ENCODE measurements at places on chromosomes 5 and 9.

GRCh38 chr9:69249337-69249736 is 75.3 kb downstream of the TJP2 start:
- no peak for DNase-seq

DNA sequence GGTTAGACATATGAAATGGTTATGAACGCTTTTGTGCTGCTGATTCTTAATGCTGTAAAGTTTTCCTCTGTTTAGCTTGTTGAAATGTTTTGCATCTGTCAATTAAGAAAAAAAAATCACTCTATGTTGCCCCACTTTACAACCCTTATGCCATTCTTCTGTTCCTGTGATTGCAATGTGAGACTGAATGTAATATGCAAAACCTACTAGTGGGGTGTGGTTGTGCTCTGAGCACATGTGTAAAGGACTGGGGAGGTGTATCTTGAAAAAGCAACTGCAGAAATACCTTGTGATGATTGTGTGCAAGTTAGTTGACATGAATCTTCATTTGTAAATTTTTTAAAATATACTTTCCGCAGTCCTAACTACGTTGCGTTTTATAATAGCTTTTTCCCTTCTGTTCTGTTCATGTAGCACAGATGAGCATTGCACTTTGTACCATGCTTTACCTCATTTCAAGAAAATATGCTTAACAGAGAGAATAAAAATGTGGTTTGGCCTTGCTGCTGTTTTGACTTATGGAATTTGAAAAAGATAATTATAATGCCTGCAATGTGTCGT is 357.0 kb upstream of the PIK3R1 start:
- DNase-seq = no peak

DNA sequence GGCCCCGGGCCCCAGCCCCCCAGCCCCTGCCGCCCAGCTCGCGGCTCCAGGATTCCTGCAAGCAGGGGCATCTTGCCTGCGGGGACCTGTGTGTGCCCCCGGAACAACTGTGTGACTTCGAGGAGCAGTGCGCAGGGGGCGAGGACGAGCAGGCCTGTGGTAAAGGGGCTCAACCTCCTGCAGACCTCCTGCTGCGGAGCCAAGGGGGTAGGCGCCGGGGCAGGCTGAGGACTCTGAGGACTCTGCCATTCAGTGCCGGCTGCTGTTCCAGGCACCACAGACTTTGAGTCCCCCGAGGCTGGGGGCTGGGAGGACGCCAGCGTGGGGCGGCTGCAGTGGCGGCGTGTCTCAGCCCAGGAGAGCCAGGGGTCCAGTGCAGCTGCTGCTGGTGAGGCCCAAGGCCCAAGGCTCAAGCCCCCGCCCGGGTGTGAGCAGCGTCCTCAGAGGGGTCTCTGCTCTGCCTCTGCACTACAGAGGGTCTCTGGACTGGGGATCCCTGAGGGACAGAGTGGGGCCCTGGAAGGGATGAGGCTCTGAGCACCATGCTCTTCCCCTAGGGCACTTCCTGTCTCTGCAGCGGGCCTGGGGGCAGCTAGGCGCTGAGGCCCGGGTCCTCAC is 3.4 kb downstream of the MAMDC4 start:
- DNase-seq = no peak

DNA sequence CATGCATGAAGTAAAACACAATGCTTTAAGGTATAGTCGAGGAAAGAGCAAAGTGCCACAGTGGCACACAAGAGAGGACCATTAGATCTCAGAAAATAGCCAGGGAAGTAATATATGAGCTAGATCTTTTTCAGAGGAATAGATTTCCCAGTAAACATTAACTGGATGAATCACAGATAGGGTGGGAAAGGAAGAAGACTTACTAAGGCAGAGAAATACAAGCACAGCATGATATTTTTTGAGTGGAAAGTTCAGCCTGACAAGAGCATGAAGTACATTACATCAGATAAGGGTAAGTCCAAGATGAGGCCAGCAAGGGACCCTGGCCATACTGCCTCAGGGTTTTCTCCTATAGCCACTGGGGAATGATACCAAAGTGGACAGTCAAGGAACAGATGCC is 804.6 kb upstream of the DMAC1 start:
- DNase-seq = no peak

Data from stimulated activated CD4-positive, alpha-beta T cell treated with anti-CD3 and anti-CD28 coated beads, Interleukin-12 subunit alpha, Interleukin-12 subunit beta, amount 100 ng/mL, for 4 hours (primary cell).